ENCODE measurements at places on chromosomes 2 and 18. TPM values are rescaled to one million over a fixed set of nuclear protein-coding genes. Genes with fewer than 3 reads are reported as not detected.

The PRKAG3 gene
- not detected for total RNA-seq

The PNKD gene
- total RNA-seq, result 17.8 TPM

The PIKFYVE gene
- 19.3 TPM for total RNA-seq

The NOP58 gene
- 160 TPM for total RNA-seq

The HAAO gene
- 0.86 TPM for total RNA-seq

- no peak overlapping the region for H3K4me3 ChIP-seq
- DNase-seq, result no peak
Measured at GRCh38 chr2:233437439-233437955, 83.2 kb downstream of the DGKD start.

DNA sequence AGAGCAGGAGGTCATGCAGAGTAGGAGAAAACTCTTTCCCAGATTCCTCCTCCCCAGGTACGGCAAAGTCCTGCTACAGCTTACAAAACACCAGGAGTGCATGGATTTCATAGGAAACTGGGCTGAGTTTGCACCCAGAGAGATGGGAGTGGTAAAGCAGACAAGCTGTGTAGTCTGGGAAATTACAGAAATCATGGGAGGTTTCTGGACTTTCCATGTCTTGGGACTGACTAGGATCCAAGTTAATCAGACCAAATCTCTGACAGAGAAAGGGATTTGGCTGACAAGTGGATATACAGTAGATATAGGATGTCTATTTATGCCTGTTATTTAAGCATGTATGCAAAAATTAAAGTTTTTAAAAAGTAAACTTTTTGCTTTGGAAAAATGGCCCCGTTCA, 205.4 kb upstream of the ACVR2A start:
- no peak for DNase-seq
- H3K27ac ChIP-seq, result no peak overlapping the region
- H3K4me1 ChIP-seq, result peaks cover 17% of the 10 kb centered on the region
- no peaks in the 10 kb centered on the region for H3K36me3 ChIP-seq
- no peaks in the 10 kb centered on the region for H3K27me3 ChIP-seq

DNA sequence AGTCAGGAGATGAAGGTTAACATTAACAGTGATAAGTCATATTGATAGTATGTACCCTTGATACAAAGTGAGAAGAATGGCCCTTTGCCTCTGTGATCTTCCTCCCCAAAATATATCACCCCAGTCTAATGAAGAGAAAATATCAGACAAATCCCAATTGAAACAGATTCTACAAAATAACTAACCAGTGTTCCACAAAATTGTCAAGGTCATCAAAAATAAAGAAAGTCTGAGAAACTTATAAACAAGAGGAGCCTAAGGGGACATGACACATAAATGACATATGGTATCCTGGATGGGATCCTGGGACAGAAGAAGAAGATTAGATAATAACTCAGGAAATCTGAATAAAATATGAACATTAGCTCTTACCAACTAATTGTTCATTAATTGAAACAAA, 398.4 kb downstream of the DSC3 start:
- H3K4me3 ChIP-seq, result no peak overlapping the region
- DNase-seq, result no peak
- no peak overlapping the region for H3K27ac ChIP-seq

GRCh38 chr18:75829091-75829490, 401.6 kb upstream of the SMIM21 start:
- H3K4me3 ChIP-seq, result no peak overlapping the region
- H3K4me1 ChIP-seq, result no peaks in the 10 kb centered on the region
- H3K36me3 ChIP-seq, result no peaks in the 10 kb centered on the region

- H3K27ac ChIP-seq, result no peak overlapping the region
- no peaks in the 10 kb centered on the region for H3K4me1 ChIP-seq
- H3K4me3 ChIP-seq, result no peak overlapping the region
- peaks cover 2% of the 10 kb centered on the region for H3K27me3 ChIP-seq
- H3K36me3 ChIP-seq, result no peaks in the 10 kb centered on the region
Measured at GRCh38 chr18:53567929-53568574, 656.4 kb downstream of the MBD2 start.

DNA sequence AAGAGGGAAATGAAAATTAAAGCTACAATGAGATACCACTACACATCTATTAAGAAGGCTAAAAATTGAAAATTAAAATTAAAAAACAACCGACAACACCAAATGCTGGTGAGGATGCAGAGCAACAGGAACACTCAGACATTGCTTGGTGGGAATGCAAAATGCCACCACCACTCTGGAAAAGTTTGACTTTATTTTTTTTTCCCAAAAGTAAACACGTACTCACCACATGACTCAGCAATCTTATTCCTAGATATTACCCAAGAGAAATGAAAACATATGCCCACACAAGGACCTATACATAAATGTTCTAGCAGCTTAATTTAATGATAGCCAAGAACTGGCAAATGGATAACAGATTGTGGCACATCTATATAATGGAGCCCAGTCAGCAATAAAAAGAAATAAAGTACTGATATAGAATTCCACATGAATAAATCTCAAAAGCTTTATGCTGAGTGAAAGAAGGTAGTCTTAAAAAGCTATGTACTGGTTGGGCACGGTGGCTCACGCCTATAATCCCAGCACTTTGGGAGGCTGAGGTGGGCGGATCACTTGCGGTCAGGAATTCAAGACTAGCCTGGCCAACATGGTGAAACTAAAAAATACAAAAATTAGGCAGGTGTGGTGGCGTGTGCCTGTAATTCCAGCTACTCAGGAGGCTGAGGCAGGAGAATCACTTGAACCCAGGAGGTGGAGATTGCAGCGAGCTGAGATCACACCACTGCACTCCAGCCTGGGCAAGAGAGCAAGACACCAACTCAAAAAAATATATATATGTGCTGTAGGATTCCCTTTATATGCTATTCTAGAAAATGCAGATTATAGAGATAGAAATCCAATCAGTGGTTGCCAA, 4.2 kb upstream of the PROC start:
- no peak overlapping the region for H3K27ac ChIP-seq
- no peaks in the 10 kb centered on the region for H3K36me3 ChIP-seq
- peaks cover 14% of the 10 kb centered on the region for H3K27me3 ChIP-seq
- no peak for DNase-seq

DNA sequence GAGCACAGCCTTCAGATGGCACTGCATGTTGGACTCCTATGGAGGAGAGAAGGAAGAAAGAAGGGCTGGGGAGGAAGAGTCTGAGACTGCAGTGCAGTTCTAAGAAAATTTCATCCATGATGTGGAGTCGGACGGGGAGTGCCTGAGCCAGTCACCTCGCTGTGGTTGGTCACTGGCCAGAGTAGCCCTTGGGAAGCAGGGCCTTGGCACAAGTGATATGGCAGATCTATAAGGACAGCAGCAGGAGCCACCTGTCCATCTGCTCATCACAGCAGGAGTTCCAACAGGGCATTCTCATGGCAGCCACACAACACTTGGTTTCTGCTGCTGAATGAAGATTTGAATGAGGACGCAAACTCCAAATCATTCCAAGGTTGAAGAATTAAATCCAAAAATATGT, 314.8 kb downstream of the CYP26B1 start:
- no peaks in the 10 kb centered on the region for H3K4me1 ChIP-seq
- H3K36me3 ChIP-seq, result no peaks in the 10 kb centered on the region
- H3K27me3 ChIP-seq, result no peaks in the 10 kb centered on the region

- DNase-seq, result no peak
- no peak overlapping the region for H3K4me3 ChIP-seq
- peaks cover 33% of the 10 kb centered on the region for H3K4me1 ChIP-seq
- peaks cover 5% of the 10 kb centered on the region for H3K36me3 ChIP-seq
Measured at GRCh38 chr18:23066060-23066459, 69.2 kb upstream of the CABLES1 start.

- H3K27ac ChIP-seq, result no peak overlapping the region
- DNase-seq, result no peak
- no peak overlapping the region for H3K4me3 ChIP-seq
- H3K4me1 ChIP-seq, result no peaks in the 10 kb centered on the region
- no peaks in the 10 kb centered on the region for H3K27me3 ChIP-seq
- H3K36me3 ChIP-seq, result no peaks in the 10 kb centered on the region
Measured at GRCh38 chr18:8841781-8842485, 136.6 kb downstream of the MTCL1 start.

DNA sequence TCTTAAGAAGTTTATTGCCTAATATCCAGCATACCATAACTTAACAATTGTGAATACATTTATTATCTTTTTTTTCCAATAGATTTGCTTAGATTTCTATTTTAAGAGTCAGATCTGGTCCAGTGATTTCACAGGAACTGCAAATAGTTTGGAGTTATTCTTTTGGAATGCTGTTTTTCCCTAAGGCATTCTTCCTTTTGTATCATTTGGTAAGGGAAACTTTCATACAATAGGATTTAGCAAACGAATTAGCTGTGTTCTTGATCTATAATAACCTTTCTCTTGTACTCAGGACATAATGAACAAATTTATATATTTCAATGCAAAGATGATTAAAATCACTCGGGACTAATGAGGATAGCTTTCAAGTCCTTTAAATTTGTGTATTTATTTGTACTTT, 201.6 kb downstream of the ERBB4 start:
- H3K36me3 ChIP-seq, result no peaks in the 10 kb centered on the region
- H3K27me3 ChIP-seq, result no peaks in the 10 kb centered on the region
- no peak for DNase-seq

- no peak for DNase-seq
- H3K27ac ChIP-seq, result no peak overlapping the region
- peaks cover 3% of the 10 kb centered on the region for H3K4me1 ChIP-seq
- peaks cover 45% of the 10 kb centered on the region for H3K36me3 ChIP-seq
- H3K4me3 ChIP-seq, result no peak overlapping the region
Measured at GRCh38 chr2:3424171-3424795, 44.8 kb downstream of the TRAPPC12 start.

DNA sequence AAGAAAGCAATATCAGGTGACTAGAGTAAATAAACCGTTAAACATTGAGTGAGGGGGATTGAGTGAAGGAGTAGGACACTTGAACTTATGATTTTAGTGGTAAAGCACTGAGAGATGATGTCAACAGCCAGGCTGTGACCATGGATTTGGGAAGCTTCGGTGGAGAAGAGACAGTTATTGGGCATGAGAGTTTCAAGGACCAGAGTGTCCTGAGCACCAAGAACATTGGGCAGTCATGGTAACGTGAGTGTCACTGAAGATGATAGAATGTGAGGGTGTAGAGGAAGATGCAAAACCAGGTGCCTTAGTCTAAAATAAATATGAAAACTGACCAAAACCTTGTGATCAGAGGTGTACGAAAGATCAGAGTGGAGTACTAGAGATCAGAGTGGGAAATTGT, 248.1 kb downstream of the ASXL3 start:
- H3K4me1 ChIP-seq, result no peaks in the 10 kb centered on the region
- DNase-seq, result no peak
- H3K36me3 ChIP-seq, result no peaks in the 10 kb centered on the region
- H3K27ac ChIP-seq, result no peak overlapping the region
- no peak overlapping the region for H3K4me3 ChIP-seq

GRCh38 chr2:23526114-23526513, 141.1 kb downstream of the KLHL29 start:
- H3K36me3 ChIP-seq, result no peaks in the 10 kb centered on the region
- no peak overlapping the region for H3K27ac ChIP-seq
- peaks cover 8% of the 10 kb centered on the region for H3K4me1 ChIP-seq
- peaks cover 5% of the 10 kb centered on the region for H3K27me3 ChIP-seq
- no peak overlapping the region for H3K4me3 ChIP-seq
- peak; percentile 72 for DNase-seq

DNA sequence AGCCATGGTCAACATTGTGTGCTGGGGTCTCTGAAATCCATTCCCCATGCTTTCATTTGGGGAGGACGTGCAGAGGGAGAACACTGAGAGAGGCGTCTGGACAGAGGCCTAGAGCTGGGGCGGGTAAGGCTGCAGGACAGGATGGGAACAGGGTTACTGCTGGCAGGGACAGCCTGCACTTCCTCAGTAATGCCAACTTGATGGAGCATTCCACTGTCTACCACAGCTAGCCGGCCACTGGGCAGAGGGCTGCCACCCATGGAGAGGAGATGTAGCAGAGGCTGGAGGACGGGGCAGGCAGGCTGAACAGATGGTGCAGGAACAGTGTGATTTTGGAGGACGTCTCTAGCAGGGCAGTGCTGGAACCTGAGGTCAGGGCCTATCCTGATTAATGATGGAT, 29.3 kb downstream of the MRPL33 start:
- no peak for DNase-seq
- H3K4me1 ChIP-seq, result no peaks in the 10 kb centered on the region
- H3K27me3 ChIP-seq, result no peaks in the 10 kb centered on the region
- H3K4me3 ChIP-seq, result no peak overlapping the region
- no peak overlapping the region for H3K27ac ChIP-seq
- H3K36me3 ChIP-seq, result peaks cover 2% of the 10 kb centered on the region

DNA sequence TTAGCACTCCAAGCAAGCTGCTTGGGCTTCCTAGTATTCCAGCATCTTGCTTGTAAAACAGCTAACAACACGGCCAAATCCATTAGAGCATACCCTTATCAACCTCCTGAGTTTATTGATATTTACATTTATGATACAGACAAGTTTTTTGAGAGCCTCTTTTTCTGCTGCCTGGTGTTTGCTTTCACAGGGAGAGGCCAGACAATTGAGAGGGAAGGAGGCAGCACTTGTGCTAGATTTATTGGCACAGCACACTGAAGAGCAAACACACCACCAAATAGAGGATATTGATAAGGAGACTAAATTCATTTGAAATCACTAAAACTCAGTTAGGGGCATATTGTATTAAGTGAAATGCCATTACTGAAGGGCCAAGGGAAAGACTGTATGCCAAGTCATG, 1142.3 kb upstream of the FANCL start:
- H3K27ac ChIP-seq, result no peak overlapping the region

- no peaks in the 10 kb centered on the region for H3K36me3 ChIP-seq
- peaks cover 12% of the 10 kb centered on the region for H3K27me3 ChIP-seq
- H3K4me3 ChIP-seq, result no peak overlapping the region
- H3K27ac ChIP-seq, result no peak overlapping the region
- DNase-seq, result no peak
- H3K4me1 ChIP-seq, result peaks cover 5% of the 10 kb centered on the region
Measured at GRCh38 chr2:127188797-127189196, 31.3 kb downstream of the CYP27C1 start.

Data from activated CD4-positive, alpha-beta T cell treated with anti-CD3 and anti-CD28 coated beads for 36 hours (primary cell).